Body of pancreas (tissue), 4 donors: ENCODE measurements at places on chromosomes 13 and 19. TPM values are rescaled to one million over a fixed set of nuclear protein-coding genes. Genes with fewer than 3 reads are reported as not detected.

IL4I1 gene
- total RNA-seq = not detected

AP1M2 gene
- 30.6 TPM for total RNA-seq

DNA sequence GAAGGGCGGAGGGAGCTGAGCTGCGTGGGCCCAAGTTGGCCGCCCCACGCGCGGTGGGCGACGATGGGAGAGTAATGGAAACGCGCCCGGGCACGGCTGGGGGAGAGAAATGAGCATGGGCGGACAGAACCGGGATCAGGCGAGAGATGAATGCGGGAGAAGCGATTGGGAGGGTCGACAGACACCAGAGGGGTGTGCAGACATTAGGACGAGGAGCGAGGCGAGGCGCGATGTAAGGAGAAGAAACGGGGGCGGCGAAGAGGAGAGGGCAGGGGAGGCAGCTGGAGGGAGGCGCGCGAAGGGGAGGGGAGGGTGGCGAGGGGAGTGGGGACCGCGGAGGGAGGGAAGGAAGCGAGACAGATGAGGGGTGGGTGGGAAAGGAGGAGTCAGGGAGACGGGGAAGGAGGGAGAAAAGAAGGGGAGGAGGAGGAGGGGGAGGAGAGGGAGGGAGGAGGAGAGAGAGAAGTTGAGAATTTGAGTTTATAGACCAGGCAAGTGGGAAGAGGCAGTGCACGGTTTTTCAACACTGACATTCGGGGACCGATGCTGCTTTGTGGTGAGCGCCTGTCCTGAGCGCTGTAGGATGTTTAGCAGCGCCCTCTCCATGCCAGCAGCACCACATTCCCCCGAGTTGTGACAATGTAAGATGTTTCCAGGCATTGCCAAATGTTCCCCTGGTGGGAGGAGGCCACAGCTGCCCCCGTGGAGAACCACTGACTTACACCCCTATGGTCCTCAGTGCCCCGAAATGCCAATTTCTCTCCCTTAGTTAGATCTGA is at the start of gene SHISA7:
Gene SHISA7 (minus strand): TSS at position 256 of the 779 bp plus-strand sequence. CDS start 437 bp downstream, outside the sequence.
- no peaks in the 10 kb centered on the region for H3K36me3 ChIP-seq
- DNase-seq = no peak
- no peak within 1 kb of the TSS for H3K27ac ChIP-seq
- H3K4me1 ChIP-seq = no peaks in the 10 kb centered on the region

DNA sequence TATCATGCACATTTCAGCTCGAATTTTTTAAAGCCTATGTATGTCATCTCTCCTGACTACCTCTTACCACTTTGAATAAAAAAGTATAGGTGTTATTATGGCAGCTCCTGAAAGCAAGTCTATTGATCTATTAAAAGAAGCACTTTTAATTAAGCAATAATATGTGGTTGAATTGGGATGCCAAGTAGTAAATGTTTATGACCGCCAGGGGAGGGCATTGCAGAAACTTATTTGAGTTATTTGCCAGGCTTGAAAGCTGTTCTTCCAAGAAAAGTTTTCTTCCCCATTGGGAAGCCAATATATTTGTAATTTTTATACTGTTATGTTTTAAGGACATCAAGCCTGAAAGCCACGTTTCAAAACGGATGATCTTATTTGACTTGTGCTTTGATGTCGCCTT is 88.1 kb upstream of the SOX21 start:
- H3K36me3 ChIP-seq = no peaks in the 10 kb centered on the region
- DNase-seq = no peak
- H3K4me3 ChIP-seq = no peak overlapping the region
- H3K27me3 ChIP-seq = no peaks in the 10 kb centered on the region

DNA sequence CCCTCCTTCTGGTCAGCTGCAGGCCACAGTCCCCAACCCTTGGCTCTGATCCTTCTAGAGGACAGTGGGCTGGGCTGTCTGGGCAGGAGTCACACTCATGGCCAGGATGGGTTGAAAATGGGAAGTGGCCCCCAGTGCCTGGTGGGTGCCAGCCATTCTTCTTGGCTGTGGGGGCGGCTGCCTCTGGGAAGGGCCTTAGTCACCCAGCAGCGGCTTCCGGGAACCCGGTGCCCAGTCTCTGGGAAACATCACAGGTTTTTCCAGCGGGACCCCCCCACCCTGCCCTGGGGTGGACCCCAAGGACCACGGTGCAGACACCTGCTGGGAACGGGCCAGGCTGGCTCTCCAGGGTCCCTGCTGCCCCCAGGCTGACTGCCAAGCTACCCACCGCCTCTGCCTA is 27.3 kb upstream of the SLC7A10 start:
- DNase-seq = no peak
- H3K27ac ChIP-seq = no peak overlapping the region
- no peaks in the 10 kb centered on the region for H3K27me3 ChIP-seq
- H3K36me3 ChIP-seq = no peaks in the 10 kb centered on the region

- no peaks in the 10 kb centered on the region for H3K4me1 ChIP-seq
- H3K36me3 ChIP-seq = no peaks in the 10 kb centered on the region
- H3K27me3 ChIP-seq = no peaks in the 10 kb centered on the region
- DNase-seq = no peak
Measured at GRCh38 chr13:74064805-74065312, 69.3 kb downstream of the KLF12 start.

- H3K4me1 ChIP-seq = no peaks in the 10 kb centered on the region
- peaks cover 7% of the 10 kb centered on the region for H3K36me3 ChIP-seq
- H3K4me3 ChIP-seq = no peak overlapping the region
- no peak overlapping the region for H3K27ac ChIP-seq
Measured at GRCh38 chr13:33145667-33146066, 129.4 kb downstream of the KL start.

GRCh38 chr13:59747529-59747928 is 416.2 kb downstream of the DIAPH3 start:
- no peaks in the 10 kb centered on the region for H3K27me3 ChIP-seq
- H3K36me3 ChIP-seq = no peaks in the 10 kb centered on the region
- no peak overlapping the region for H3K27ac ChIP-seq
- peaks cover 5% of the 10 kb centered on the region for H3K4me1 ChIP-seq

- DNase-seq = no peak
- no peaks in the 10 kb centered on the region for H3K36me3 ChIP-seq
- H3K27ac ChIP-seq = no peak within 1 kb of the TSS
- no peaks in the 10 kb centered on the region for H3K27me3 ChIP-seq
Measured at GRCh38 chr19:43414554-43414953, at the start of gene TEX101. Gene TEX101, plus strand, starts transcription at chr19:43414890. Its CDS starts 1,030 bp downstream, at chr19:43415920.

GRCh38 chr13:78317030-78317429 is 286.3 kb downstream of the POU4F1 start:
- H3K27ac ChIP-seq = no peak overlapping the region
- H3K4me1 ChIP-seq = no peaks in the 10 kb centered on the region
- H3K4me3 ChIP-seq = no peak overlapping the region
- no peaks in the 10 kb centered on the region for H3K27me3 ChIP-seq

- H3K4me3 ChIP-seq = no peak overlapping the region
- DNase-seq = no peak
- H3K36me3 ChIP-seq = no peaks in the 10 kb centered on the region
- no peaks in the 10 kb centered on the region for H3K27me3 ChIP-seq
Measured at GRCh38 chr13:67971291-67971690, 741.2 kb upstream of the PCDH9 start.

- H3K27me3 ChIP-seq = no peaks in the 10 kb centered on the region
- no peaks in the 10 kb centered on the region for H3K36me3 ChIP-seq
- no peak overlapping the region for H3K4me3 ChIP-seq
- no peak overlapping the region for H3K27ac ChIP-seq
- DNase-seq = no peak
- no peaks in the 10 kb centered on the region for H3K4me1 ChIP-seq
Measured at GRCh38 chr13:40682449-40683240, 16.2 kb upstream of the FOXO1 start.

DNA sequence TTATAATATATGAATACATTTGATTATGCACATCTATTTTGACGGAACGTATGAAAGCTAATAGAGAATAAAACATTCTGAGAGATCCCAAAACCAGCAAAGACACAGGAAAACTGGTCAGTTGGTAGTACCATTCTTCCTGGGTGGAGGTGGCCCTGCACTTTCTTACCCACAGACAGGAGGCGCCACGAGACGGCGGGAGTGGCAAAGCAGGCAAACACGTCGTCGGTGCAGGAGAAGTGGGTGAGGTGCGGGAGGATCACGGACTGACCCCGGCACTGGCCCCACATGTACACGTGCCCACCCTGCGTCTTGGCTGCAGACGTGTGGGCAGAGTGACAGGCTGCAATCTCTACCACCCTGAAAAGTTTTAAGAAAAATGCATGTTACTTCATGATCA is 36.1 kb downstream of the RCBTB1 start:
- H3K4me3 ChIP-seq = no peak overlapping the region
- no peak overlapping the region for H3K27ac ChIP-seq
- H3K4me1 ChIP-seq = no peaks in the 10 kb centered on the region
- no peaks in the 10 kb centered on the region for H3K27me3 ChIP-seq
- peaks cover 6% of the 10 kb centered on the region for H3K36me3 ChIP-seq
- DNase-seq = peak; percentile 16

DNA sequence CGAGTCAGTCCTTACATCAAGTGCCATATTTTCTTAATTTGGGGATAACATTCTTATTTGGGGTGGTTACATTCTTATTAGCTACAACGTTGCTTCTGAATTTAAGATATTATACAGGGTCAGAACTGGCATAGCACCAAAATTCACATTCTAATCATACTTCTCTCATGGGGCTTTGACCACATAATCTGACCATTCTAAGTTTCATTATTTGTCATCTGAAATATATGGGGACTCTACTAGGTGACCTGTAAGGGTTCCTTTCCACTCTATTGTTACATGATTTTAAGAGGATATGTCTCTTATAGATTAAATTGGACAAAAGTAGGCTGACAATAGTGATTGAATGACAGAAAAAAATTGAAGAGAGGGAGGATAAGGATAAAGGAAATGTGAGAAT is 536.5 kb downstream of the KCTD12 start:
- no peak for DNase-seq
- no peaks in the 10 kb centered on the region for H3K27me3 ChIP-seq
- H3K4me1 ChIP-seq = no peaks in the 10 kb centered on the region
- H3K27ac ChIP-seq = no peak overlapping the region
- no peak overlapping the region for H3K4me3 ChIP-seq
- no peaks in the 10 kb centered on the region for H3K36me3 ChIP-seq

DNA sequence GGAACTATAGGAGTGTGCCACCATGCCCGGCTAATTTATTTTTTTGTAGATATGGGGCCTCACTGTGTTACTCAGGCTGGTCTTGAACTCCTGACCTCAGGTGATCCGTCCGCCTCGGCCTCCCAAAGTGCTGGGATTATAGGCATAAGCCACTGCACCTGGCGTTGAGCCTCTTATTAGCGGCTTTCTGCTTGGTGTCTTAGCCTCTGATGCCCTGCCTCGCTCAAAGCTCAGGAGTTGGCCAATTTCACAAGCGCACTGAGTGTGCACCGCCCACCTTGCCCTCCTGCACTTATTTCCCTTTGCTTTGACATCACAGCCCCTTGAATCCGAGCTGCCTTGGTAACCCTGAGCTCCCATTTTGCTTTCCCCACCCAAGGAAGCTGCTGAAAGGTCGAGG is 10.1 kb downstream of the YIPF2 start:
- no peak overlapping the region for H3K4me3 ChIP-seq
- peak overlapping the region; percentile 22 for H3K27ac ChIP-seq
- no peaks in the 10 kb centered on the region for H3K36me3 ChIP-seq
- peaks cover 19% of the 10 kb centered on the region for H3K4me1 ChIP-seq

DNA sequence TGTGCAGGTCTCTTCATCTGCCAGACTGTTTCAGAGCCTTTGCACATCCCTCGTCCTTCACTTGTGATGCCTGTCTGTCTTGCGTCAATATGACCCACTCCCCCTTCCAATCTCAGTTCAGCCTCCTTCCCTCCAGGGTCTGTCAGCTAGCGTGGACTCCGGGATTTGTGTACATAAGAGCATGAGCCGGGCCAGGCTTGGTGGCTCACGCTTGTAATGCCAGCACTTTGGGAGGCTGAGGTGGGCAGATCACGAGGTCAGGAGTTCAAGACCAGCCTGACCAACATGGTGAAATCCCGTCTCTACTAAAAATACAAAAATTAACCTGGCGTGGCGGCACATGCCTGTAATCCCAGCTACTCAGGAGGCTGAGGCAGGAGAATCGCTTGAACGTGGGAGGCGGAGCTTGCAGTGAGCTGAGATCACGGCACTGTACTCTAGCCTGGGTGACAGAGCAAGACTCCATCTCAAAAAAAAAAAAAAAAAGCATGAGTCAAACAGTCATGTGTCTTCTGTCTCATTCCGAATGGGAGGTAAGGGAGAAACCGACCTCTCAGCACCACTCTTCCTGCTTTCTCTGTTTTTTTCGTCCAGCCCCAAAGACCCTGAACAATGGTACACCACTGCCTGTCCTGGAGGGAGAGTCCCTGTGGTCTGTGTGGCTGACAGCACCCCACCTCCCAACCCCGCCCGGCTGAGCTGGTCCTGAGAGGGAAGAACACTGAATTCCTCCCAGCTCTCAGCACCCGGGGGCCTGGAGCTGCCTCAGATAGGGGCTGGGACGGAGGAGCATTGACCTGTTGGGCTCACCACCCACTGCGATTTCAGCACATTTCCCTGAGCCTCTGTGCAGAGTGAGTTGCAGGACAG is 2.4 kb upstream of the SIGLEC9 start:
- H3K4me1 ChIP-seq = no peaks in the 10 kb centered on the region
- peak overlapping the region; percentile 69 for H3K27ac ChIP-seq
- H3K27me3 ChIP-seq = no peaks in the 10 kb centered on the region
- DNase-seq = no peak
- H3K4me3 ChIP-seq = no peak overlapping the region

- H3K36me3 ChIP-seq = no peaks in the 10 kb centered on the region
- DNase-seq = no peak
- no peak overlapping the region for H3K4me3 ChIP-seq
- H3K27ac ChIP-seq = no peak overlapping the region
- peaks cover 15% of the 10 kb centered on the region for H3K4me1 ChIP-seq
Measured at GRCh38 chr19:16148443-16149229, 5.2 kb downstream of the HSH2D start.

DNA sequence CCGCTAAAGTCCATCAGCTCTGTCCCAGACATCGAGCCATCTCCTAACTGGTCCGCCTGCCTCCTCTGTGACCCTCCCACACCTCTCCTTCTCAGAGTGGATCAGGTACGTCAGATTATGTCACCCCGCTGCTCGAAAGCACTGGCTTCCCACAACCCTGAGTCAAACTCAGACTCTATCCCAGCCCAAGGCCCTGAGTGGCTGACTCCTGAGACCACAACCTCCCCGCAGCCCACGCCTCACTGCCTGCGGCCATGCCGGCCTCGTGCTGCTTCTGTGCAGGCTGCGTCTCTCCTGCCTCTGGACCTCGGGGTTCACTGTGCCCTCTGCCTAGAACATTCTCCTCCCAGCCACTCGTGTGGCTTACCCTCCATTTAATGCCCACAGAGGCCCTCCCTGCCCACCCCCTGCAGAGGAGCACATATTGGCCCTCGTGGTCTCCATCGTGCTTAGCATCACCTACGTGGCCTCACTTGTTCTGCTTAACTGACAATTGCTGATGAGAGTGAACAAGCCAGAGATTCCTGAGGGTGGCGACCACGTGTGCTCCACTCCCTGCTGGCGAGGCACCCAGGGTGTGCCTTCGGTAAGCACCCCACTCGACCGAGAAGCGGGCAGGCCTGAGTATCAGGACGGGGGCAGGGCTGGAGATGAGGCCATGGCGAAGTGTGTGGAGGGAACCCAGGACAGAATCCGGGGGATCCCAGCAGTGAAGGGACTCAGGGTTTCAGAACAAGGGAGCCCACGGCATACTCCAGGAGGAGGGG is 13.5 kb upstream of the FKRP start:
- no peaks in the 10 kb centered on the region for H3K36me3 ChIP-seq
- no peak overlapping the region for H3K4me3 ChIP-seq
- no peaks in the 10 kb centered on the region for H3K27me3 ChIP-seq
- H3K4me1 ChIP-seq = no peaks in the 10 kb centered on the region
- DNase-seq = no peak
